ENCODE measurements at places on chromosomes 12 and 14. TPM values are rescaled to one million over a fixed set of nuclear protein-coding genes. Genes with fewer than 3 reads are reported as not detected.
A peak's percentile ranks its signal among the peaks of the same experiment; 100 is the strongest.

Gene FAM181A
- total RNA-seq = not detected

Gene PLEKHG3
- 4.6 TPM for total RNA-seq

GRCh38 chr12:109739747-109740693 lies 26.4 kb downstream of the FAM222A start:
- no peak for DNase-seq

- DNase-seq = no peak
Observed at GRCh38 chr12:109987615-109988014, 8.6 kb downstream of the GIT2 start.

GRCh38 chr12:120314220-120314619 lies 12.1 kb downstream of the SIRT4 start:
- no peak for DNase-seq

DNA sequence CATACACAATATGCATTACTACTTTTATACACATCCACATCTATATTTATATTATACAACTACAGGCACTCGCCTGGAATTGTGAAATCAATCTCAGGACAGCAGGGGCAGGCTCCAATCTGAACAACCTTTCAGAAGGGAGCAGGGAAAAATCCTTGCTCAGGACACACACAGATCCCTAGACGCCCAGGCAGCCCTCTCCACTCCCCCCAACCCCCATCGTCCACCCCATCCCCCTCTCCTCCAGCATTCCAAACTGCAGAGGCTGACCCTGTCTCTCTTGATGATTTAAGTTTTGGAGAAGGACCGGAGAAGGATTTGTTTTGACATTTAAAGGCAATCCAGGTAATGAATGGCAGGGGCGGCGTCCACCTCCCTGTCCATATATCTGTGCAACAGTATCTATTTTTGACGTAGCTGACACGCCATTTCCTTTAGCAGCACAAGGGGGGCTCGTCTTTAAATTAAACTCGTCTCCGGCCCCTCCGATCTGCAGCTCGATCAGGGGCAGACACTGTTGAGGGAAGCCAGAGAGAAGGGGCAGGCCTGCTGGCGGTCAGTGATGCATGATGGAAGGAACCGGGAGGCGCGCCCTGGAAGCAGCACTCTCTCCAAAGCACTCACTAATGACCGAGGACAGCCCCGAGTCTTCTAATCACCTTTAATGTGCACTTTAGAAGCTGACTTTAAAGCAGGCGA lies 95.0 kb upstream of the TBX5 start:
- DNase-seq = no peak

DNA sequence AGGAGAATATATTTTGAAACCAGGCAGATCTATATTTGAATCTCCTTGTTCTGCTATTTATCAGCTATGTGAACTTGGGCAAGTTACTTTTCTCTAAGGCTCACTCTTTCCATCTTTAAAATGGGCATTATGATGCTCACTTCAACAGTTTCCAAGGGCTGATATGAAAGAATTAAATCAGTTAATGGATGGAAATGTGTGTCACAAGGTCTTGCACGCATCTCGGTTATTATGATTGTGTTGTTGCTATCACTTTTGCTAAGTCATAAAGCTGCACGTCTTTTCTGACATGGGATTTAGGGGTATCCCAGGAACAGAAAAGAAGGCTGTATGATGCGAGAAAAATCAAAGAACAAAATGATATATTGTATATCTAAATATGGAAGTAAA lies 721.5 kb upstream of the TBX3 start:
- no peak for DNase-seq

GRCh38 chr12:120649442-120650232 lies 9.2 kb downstream of the CABP1 start:
- no peak for DNase-seq

DNA sequence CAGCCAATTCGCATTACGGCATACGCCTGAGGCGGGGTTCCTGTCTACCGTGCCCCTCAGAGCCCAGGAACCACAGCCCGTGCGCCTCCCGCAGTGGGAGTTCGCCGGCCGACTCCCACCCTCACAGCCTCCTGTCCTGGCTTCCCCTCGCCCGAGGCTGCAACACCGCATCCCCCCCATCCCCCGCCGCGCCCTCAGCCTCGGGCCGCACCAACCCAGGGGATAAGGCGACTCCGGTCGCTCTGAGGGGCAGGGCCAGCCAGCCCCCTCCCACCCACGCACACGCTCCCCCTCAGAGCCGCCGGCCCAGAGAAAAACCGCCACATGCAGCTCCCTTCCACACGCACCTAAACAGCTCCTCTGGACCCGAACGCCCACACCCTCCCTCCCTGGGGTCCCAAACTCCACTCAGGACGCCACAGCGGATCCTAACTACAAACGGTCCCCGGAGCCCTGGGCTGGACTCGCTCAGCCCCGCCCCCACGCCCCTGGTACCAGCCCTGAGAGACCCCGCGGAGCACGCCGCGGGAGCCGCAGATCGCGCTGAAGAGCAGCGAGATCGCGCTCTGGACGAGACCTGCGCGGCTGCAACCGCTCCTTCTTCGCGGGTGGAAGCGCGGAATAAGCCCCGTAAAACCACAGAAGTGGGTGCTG lies at the start of gene C14orf39:
TSS of gene C14orf39 (minus strand) at position 466 of the 654 bp plus-strand sequence. CDS start 985 bp downstream, outside the sequence.
- DNase-seq = no peak

- DNase-seq = no peak
Observed at GRCh38 chr12:55726971-55727370, 1.8 kb downstream of the CD63 start.

GRCh38 chr14:87952307-87953094 lies 40.5 kb downstream of the GALC start:
- DNase-seq = no peak

- DNase-seq = peak; percentile 35
Observed at GRCh38 chr12:29519585-29520182, 22.2 kb upstream of the OVCH1 start.

All from H4 (cell line).